ENCODE measurements at places on chromosomes 16 and 17. TPM values are rescaled to one million over a fixed set of nuclear protein-coding genes. Genes with fewer than 3 reads are reported as not detected.

Gene TP53TG3B
- not detected for total RNA-seq

Gene KRTAP1-5
- total RNA-seq: not detected

Gene DOC2A
- 3.1 TPM for total RNA-seq

Gene SEPTIN1
- 8.2 TPM for total RNA-seq

Gene CACNG1
- total RNA-seq: not detected

Gene CASKIN1
- 0.05 TPM for total RNA-seq

Gene SLFN14
- total RNA-seq: not detected

Gene BTBD17
- total RNA-seq: not detected

Gene CCL23
- 6.3 TPM for total RNA-seq

Gene IGFALS
- total RNA-seq: not detected

Gene MYH2
- total RNA-seq: 0.78 TPM

Gene KRTAP9-8
- not detected for total RNA-seq

Gene SSTR5
- total RNA-seq: 0.47 TPM

Gene TMEM235
- not detected for total RNA-seq

Gene RRAD
- total RNA-seq: 7.7 TPM

Gene KRTAP2-1
- total RNA-seq: not detected

Gene HOXB2
- total RNA-seq: 50.7 TPM

Gene TOM1L2
- total RNA-seq: 119 TPM

Gene DOC2B
- 23.5 TPM for total RNA-seq

DNA sequence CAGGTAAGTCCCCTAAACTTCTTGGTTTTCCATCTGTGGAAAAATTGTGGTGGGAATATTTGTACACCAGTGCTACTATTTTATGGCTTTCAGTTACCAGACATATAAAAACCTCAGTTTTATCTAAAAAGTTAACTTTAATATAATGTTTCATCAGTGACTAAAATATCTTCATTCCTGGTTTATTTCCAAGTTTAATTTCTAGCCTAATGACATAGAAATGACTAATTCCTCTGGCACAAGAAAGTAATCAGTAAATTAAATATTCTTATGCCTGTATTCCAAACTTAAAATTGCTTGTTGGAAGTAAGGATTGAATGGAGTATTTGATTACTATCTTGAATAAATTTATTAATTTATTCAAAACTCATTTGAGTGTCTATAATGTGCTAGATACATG, 757.0 kb downstream of the CDH11 start:
- DNase-seq: no peak

- no peak for DNase-seq
Measured at GRCh38 chr17:66511135-66511534, 208.7 kb downstream of the PRKCA start.

GRCh38 chr16:21276090-21276489, 2.0 kb downstream of the CRYM start:
- DNase-seq: no peak

DNA sequence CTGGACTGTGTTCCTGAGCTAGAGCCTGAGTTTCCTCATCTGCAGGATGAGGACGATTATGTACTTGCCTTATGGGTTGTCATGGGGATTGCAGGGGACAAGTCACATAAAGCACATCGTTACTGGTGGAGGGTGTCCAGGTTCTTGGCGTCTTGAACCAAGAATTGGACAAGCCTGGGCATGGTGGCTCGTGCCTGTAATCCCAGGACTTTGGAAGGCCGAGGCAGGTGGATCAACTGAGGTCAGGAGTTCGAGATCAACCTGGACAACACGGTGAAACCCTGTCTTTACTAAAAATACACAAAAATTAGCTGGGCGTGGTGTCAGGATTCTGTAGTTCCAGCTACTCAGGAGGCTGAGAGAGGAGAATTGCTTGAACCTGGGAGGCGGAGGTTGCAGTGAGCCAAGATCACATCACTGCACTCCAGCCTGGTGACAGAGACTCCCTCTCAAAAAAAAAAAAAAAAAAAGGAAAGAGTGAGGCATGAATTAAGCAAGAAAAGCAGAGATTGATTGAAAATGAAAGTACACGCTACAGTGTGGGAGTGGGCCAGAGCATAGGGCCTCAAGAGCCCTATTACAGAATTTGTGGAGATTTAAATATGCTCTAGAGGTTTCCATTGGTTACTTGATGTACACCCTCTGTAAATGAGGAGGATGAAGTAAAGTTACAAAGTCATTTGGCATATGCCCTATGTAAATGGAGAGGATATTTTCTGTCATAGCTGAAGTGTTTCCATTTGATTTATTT, 30.7 kb downstream of the ADGRG5 start:
- no peak for DNase-seq

- DNase-seq: no peak
Measured at GRCh38 chr16:49854796-49855203, 1.1 kb downstream of the ZNF423 start.

- DNase-seq: peak; percentile 75
Measured at GRCh38 chr17:2709183-2709661, 2.3 kb downstream of the CLUH start.

- no peak for DNase-seq
Measured at GRCh38 chr16:85735225-85735635, 15.7 kb downstream of the C16orf74 start.

DNA sequence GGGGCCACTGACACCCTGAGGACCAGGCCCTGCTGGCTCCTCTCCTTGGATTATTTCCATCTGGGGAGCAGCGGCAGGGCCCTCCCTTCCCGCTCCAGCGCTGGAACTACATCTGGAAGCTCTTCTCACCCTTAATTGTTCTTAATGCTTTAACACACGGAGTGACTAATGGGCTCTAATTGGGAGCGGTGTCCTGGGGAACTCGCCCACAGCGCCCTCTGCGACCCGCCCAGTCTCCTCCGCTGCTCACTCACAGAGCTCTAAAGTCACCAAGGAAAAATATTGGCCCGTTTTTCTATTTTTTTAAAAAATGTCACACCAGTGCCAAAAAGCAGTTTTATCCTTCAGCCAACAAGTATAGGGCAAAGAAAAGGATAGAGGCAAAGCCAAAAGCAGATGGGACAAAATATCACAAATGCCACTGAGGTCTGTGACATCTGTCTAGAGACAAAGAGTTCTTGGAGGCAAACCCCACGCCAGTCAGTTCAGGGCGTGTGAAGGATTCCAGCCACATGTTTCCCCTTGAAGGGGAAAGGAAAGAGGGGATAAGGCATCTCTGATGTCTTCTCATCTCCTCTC, 134.7 kb downstream of the RBFOX3 start:
- no peak for DNase-seq

- DNase-seq: no peak
Measured at GRCh38 chr16:62665269-62665668, 629.0 kb upstream of the CDH8 start.

DNA sequence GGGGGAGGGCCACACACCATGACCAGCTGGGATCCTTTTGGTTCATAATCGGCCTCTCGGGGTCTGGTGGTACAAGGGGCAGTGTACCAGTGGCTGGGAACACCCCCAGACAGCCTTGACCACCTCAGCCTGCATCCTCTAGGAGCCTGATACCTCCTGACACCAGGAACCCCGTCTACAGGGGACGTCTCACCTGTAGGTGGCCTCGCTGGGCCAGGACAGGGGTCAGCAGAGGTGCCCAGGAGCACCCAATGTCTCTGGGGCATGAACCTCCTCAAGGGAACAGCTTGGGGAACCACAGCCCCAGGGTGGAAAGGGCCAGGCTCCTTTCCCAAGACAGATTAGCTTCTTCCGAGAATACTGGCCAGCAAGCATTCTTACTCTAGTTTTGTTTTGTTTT, 2.5 kb upstream of the METRNL start:
- no peak for DNase-seq

- DNase-seq: no peak
Measured at GRCh38 chr17:35666967-35667532, 64.4 kb upstream of the RASL10B start.

GRCh38 chr17:39002991-39003715, 36.0 kb upstream of the FBXO47 start:
- peak; percentile 81 for DNase-seq

DNA sequence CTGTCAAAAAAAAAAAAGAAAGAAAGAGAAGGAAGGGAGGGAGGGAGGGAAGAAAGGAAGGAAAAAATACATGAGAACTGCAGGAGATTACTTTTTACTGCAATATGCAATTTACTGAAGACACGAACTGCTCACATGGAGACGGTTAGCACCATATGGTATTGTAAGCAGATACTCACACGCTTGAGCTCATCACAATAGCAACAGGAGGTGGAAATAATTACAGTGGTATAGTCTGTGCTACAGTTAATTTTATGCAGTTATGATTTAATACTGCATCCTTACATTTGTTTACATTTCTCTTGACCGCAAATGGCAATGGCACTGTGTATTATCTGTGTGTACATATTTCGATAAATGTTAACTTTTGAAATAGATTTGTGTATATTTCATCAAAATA, 21.4 kb upstream of the SLC46A1 start:
- no peak for DNase-seq

- DNase-seq: peak; percentile 52
Measured at GRCh38 chr16:71883168-71883848, 674 bp downstream of the ZNF821 start.

DNA sequence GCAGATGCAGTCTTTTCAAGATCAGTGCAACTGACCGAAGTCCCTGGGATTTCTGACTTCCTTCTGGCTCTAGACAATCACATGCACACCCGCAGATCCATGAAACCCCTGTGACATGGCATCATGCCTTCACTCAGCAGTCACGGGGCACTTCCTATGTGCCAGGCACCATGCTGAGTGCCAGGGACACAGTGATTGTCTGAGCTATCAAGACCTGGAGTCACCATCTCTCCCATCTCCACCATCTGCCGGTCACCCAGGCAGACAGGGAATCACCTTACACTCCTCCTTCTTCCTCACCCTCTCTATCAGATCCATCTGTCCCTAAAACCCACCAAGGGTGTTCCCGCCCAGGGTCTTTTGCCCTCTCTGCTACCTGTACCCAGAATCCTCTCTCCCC, 5.3 kb downstream of the BEAN1 start:
- DNase-seq: no peak

DNA sequence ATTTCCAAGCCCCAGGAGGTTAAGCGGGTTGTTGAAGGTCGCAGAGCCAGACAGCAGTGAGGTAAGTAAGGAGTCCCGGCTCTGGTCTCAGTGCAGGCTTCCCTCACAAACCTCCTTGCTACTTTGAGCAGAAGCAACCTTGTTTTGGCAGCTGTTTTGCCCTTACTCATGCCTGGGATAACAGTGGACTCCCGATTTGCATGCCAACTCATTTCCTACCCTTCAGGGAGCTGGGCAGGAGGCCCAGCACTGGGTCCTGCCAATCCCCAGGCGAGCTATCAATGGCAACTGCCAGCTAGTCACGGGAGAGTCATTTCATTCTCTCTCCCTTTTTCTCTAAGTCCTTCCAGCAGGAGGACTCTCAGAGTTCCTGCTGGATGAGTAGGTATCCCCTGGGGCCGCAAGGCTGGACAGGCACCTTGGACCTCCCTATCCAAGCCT, 72.0 kb upstream of the KSR1 start:
- no peak for DNase-seq

GRCh38 chr16:81394966-81395655, 49.5 kb upstream of the CMIP start:
- no peak for DNase-seq

DNA sequence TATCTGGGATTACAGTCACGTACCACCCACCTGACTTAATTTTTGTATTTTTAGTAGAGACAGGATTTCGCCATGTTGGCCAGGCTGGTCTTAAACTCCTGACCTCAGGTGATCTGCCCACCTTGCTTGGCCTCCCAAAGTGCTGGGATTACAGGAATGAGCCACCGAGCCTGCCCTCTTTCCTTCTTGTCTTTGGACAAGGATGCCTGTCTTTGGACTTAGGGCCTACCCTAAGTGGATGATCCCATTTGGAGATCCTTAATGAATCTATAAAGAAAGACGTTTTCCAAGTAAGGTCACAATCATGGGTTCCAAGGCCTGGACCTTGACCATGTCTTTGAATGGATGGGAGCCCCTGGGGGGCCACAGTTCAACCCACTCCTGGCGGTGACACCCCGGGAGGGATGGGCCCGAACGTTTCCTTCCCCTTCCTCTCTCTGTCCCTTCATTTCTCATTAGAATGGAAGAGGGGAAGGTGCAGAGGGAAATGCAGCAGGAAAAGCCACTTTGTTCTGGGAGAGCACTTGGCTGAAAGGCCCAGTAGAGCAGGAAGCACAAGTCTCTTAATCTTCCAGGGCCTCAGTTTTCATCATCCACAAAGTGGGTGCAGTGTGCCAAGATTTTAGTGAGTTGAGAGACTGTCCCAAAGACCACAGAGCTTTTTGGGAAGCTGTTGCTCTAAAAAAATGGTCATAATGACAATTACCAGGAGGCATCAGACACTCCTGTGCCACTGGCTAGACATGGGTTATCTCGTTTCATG, 353.3 kb downstream of the SEC14L1 start:
- DNase-seq: no peak

GRCh38 chr17:72118335-72119076, 2.3 kb upstream of the SOX9 start:
- DNase-seq: peak; percentile 76

- DNase-seq: no peak
Measured at GRCh38 chr17:10417431-10417830, 4.3 kb downstream of the MYH8 start.

DNA sequence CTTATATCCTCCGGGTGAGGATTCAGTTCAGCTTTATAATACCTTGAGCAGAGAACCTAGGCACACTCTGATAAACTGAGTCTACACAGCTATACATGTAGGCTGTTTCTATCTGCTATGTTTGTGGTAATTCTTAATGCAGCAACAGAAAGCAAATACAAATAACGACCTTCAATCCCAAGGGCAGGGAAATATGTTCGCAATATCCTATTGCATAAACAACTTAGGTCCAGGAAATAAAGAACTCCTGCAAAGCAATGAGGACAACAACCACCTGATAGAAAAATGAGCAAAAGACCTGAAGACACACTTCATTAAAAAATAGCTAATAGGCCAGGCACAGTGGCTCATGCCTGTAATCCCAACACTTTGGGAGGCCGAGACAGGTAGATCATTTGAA, 213.3 kb downstream of the CPPED1 start:
- DNase-seq: no peak

- DNase-seq: no peak
Measured at GRCh38 chr17:44499722-44500121, 3.5 kb downstream of the GPATCH8 start.

DNA sequence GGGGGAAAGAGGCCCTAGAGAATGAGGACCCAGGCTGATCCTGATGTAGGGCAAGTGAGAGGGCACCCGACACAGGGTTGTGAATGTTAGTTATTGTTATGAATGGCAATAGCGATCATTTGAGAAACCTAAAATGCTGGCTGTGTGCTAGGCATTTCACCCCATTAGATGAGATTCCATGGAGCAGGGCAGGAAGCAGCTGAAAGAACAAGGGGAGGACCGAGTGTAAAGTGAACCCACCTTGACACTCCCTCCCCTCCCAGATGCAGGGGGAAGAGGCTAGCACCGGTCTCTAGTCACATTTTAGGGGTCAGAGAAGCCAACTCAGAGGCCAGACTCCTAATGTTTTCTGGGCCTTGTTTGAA, 553 bp upstream of the CORO6 start:
- no peak for DNase-seq

DNA sequence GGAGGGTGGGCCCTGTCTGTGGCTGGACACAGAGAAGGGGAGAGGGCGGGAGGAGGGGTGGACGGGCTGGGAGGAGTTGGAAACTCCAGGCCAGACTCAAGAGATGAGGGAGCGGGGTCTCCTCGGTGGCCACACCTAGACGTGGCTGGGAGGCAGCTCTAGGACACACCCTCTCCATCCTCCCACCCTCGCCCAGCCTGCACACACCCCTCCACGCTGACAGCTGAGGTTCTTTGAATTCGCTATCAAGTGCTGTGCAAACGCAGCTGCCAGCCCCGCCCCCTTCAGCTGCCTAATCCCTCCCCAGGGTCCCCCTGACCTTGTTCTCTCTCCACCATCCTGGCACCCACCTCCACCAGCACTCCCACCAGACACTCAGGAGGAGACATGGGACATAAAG, 48.7 kb downstream of the DNAH17 start:
- DNase-seq: no peak
